ENCODE measurements at places on chromosomes 12 and 14.

DNA sequence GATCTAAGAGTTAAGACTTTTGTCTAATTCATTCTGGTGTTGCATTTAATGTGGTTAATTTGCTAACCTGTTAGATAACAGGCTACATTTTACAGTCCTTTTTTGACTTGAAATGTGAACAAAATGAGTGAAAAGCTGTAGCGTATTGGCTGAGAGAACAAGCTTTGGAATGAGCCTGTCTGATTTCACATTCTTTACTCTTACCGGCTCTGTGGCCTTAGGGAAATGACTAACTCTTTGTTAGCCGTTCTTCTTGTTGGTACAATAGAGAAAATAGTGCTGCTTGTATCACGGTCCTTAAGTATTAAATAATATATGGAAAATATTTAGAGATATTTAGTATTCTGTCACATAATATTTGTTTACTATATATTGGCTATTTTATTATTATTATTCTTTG, 1.9 kb downstream of the MNAT1 start:
- DNase-seq: no peak

GRCh38 chr14:99146616-99147365, 125.2 kb downstream of the BCL11B start:
- DNase-seq: no peak

DNA sequence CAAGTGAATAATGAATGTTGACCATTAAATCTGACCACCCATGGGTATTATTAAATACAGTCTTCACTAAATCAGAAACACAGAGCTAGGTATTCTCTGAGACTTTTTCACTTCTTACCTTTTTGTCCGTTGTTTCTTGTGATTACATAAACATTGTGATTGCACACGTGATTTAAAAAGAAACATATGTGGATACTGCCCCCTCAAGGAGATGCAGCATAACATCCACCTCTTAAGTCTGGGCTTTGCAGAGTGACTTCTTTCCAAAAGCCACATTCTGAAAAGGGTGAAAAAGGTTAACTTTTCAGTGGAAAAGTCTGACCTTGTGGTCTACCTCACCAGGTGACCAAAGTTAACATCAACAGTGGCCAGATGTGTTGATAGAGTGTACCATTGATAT, 185.5 kb upstream of the FAR2 start:
- DNase-seq: no peak

GRCh38 chr12:89821896-89822295, 113.3 kb upstream of the ATP2B1 start:
- no peak for DNase-seq

All from thyroid gland (tissue), 4 donors.